ENCODE measurements at places on chromosomes 12 and 14.

- DNase-seq = no peak
Measured at GRCh38 chr12:46572644-46573346, 200.2 kb upstream of the SLC38A2 start.

- no peak for DNase-seq
Measured at GRCh38 chr12:74747305-74747704, 209.7 kb downstream of the ATXN7L3B start.

DNA sequence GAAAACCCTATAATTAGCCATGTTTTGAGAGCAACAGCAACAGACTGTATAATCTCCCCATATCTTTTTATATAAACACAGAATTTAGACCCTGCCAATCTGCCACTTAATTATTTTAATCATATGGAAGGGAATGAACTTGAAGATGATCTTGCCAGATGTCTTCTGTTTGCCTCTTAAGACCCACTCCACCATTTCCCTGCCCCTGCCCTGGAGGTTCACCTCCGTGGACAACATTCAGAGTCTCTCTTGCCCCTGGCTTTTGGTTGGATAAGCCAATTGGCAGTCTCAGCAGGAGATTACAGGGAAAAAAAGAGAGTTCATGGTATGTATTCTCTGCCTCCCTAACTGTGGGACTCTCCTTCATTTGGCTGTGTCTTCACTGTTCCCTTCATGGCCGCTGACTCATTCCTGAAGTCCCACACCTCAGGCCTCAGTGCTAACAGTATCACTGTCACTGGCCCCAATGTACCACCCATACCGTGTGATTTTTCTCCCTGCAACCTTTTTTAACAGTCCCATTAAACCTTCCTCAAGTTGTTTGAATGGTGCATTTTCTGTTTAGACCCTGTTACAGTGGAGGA is 184.8 kb downstream of the PIK3C2G start:
- DNase-seq = no peak

GRCh38 chr12:82930301-82930700 is 243.6 kb downstream of the TMTC2 start:
- DNase-seq = no peak

DNA sequence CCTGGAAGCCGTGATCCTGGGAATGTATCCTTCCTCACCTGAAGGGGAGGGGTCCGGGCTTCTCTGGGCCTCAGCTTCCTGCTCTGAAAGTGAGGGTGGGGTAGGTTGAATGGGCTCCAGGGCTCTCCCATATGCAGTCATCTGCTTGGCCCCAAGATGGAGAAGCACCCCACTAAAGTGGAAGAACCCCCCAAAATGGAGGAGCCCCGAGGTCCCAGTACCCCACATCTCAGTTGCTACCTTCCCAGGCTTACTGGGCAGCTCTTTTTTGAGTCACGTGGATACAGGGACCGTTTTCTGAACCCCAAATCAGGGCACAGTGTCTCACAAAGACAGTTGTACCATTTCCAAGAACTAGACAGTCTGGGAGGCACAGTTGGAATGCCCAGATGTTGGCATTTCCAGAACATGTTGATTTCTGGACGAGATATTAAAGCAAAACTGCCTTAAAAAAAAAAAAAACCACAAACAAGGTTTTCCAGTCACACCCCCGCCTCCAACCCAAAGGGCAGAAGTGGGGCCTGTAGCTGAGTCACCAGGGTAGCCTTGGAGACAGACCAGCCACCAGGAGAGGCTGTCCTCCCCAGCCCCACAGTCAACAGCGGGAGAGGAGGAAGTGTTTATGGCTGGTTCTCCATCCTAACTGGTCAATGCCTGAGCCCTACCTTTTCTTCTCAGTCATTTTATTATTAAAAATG is 12.1 kb downstream of the VASH1 start:
- no peak for DNase-seq

DNA sequence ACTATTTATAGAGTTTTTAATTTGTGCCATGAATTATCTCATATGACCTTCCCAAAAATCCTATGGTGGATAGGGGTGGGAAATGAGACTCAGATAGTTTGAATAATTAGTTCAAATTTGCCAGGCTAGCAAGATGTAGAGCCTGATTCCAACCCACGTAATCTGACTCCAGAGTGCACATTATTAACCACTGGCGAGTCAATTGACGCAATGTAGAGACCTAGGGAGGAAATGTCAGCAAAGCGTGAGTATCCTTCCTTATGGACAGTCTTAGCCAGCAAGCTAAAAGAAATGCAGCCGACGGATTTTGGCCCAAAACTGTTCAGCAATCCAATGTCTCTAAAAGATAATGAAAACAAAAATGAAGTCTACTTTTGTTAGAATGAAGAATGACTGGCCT is 193.3 kb upstream of the KRR1 start:
- no peak for DNase-seq

DNA sequence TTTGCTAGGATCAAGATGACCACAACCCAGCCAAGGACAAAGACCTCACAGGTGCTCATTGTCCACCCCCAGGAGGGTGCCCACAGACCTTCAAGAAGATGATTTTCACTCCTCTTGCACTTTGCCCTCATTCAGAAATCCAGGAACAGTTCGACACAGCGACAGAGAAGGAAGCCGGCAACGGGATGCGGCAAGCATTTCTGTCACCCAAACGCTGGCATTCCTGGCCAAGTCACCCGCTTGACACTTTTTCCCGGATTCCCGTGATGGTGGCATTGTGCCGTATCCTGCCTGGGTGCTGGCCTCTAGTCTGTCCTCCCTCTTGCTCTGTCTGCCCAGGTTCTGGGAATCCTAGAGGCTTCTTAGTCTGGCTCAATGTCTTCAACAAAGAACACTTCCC is 770.4 kb upstream of the ALG10B start:
- no peak for DNase-seq

- DNase-seq = peak; percentile 49
Measured at GRCh38 chr12:130281153-130281799, 56.4 kb upstream of the PIWIL1 start.

DNA sequence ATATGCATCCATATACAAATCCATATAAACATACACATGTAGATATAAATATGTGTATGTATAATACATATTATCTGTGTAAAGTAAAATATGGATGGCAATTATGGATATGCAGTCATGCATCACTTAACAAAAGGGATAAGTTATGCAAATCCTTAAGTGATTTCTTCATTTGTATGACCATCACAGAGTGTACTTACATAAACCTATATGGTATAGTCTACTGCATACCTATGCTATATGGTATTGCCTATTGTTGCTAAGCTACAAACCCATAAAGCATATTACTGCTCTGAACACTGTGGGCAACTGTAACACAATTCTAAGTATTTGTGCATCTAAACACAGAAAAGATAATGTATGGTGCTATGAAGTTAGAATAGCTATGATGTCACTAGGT is 227.2 kb downstream of the SLC6A15 start:
- DNase-seq = no peak

GRCh38 chr12:8157484-8158198 is 826 bp downstream of the ZNF705A start:
- no peak for DNase-seq

DNA sequence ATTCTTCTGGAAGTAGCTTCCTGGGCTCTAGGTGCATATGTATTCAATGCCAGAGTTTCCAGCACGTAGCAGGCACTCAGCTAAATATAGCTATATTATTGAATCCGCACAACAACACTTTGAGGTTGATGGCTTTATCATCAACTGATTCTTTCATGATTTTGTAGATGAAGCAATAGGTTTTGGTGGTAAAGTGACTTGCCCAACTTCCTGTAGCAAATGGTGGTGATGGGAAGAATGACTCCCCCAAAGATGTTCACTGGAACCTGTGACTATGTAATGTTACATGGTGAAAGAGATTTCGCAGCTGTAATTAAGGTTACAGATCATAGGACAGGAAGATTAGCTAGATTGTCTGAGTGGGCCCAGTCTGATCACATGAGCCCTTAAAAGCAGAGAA is 3.2 kb downstream of the TDRD9 start:
- DNase-seq = no peak

GRCh38 chr12:75341873-75342272 is 7.4 kb downstream of the GLIPR1L1 start:
- DNase-seq = no peak

DNA sequence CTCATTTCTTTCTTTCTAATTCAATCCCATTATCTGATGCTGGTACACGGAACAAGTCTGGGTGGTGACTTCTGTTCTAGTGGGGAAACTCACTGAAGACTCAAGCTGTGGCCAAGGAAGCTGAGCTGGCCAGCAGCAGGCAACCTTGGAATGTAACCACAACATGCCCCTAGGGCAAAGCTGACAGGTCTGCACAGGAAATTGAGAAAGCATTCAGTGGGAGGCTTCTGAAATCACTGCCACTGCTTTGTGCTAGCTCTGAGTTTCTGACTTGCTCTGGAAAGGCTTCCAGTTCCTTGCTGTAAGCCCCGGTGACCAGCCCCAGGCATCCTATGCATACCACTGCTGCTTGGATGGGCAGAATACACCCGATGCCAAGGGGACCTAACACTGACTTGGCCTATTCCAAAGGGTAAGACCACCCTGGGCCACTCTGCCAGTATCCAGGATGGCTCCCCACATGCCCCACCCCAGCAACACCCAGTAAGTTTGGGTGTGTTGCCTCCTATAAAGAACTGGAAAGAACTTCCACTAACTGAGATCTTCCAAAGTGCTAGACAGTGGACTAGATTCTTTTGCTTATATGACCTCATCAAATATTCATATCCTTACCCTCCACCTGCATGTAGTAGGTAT is 84.5 kb upstream of the CDKN3 start:
- DNase-seq = no peak

DNA sequence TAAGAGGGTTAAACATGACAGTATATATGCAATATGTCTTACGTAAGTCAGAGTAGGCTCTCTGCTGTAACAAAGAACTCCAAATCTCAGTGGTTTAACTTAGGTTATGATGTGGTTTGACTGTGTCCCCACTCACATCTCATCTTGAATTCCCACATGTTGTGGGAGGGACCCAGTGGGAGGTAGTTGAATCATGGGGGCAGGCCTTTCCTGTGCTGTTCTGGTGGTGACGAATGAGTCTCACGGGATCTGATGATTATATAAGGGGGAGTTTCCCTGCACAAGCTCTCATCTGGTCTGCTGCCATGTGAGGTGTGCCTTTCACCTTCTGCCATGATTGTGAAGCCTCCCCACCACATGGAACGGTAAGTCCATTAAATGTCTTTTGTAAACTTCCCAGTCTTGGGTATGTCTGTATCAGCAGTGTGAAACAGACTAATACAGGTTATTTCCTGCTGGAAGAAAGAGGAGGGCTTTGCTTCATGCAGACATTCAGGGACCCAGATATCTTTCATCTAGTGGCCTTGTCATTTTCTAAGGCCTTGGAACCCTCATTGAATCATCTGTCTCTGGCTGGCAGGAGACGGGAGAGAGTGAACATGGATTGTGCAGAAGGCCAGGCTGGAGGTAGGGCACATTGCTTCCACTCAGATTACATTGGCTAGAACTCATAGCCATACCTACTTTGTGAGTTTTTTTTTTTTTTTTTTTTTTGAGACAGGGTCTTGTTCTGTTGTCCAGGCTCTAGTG is 96.1 kb downstream of the CRADD start:
- DNase-seq = peak; percentile 36

DNA sequence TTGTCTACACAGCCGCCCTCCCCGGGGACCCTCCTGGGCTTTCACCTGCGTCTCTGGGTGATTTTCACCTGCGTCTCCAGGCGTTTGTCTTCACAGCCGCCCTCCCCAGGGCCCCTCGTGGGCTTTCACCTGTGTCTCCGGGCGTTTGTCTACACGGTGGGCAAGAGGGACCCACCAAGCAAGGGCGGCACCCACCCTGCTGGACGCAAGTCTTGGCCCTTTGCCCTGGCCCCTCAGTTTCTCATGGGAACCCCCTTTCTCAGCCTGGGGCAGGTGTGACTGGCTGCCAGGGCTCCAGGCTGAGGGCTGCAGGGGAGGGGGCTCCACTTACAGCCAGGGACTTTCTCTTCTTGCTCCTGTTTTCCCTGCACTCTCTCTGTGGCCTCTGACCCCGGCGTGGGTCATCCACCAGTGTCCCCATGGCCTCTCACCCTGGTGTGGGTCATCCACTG is 68.6 kb upstream of the GALNT9 start:
- DNase-seq = no peak

DNA sequence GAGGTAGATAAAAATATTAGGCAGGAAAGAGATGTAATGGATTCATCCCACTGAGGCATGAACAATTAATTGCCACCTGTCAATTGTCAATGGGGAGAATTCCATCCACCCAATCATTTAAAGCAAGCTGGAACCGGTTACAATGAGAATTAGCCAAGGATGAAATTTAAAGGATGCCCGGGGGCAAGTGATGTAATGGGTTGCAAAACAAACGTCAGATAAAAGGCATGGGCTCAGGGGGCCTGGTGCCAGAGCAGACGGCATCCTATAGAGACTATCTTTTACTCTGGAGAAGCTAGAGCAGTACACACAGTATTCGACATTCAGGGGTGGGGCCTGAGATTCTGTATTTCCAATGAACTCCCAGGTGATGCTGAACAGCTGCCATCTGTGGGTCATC is 80.5 kb upstream of the ZFP36L1 start:
- DNase-seq = no peak

DNA sequence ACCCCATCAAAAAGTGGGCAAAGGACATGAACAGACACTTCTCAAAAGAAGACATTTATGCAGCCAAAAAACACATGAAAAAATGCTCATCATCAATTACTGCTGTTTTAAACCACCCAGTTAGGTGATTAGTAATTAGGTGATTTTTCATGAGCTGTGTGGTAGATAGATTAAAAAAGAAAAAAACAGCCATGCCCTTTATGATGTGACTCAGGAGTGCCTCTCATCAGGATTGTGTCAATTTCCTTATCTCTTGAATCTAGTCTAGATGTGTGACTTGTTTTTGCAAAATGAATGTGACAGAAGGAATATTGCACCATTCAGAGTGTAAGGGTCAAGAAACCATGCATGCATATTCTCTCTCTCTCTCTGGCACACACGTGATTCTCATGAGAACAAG is 5.7 kb downstream of the OR10A7 start:
- DNase-seq = no peak

- no peak for DNase-seq
Measured at GRCh38 chr12:131773582-131774221, 54.5 kb upstream of the MMP17 start.

DNA sequence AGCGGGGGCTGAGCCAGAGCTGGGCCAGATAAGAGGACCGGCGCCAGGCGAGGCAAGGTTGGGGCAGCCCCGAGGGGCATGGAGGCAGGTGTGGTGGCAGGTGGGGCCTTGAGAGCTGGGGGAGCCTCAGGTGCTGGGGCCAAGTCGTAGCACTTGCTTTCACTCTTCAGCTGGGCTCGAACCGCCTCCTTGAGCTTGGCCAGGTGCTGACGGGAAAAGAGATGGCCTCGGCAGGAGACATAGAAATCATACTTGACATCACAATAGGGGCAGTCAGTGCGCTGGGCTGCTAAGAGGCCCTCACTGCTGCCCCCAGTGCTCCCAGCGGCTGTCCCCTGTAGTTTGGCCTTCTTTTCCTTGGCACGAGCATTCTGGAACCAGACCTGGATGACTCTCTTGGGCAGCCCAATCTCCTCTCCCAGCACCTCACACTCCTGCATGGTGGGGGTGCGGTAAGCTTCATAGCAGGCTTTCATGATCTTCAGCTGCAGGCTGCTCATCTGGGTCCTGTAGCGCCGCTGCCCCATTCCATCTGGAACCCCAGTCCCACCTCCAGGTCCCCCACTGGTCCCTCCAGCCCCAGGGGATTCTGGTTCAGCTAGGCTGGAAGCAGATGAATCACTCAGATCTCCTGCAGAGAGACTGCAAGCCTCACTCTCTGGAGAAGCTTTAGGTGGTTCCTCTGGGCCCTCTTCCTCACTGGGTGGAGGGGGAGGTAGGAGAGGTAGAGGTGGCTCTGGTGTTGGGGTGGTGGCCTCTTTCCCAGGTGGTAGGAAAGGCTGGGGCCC is 28.1 kb downstream of the ZFHX2 start:
- no peak for DNase-seq
